PC-9 (cell line): ENCODE measurements at places on chromosomes 16 and 17. TPM values are rescaled to one million over a fixed set of nuclear protein-coding genes. Genes with fewer than 3 reads are reported as not detected.

CCL7 gene
- total RNA-seq = not detected in 2 replicates

RNU2-1 gene
- total RNA-seq = 4,274 and 6,356 TPM in 2 replicates

ABCC6 gene
- total RNA-seq = 1.7 and 2.8 TPM in 2 replicates

KIF18B gene
- total RNA-seq = 48.2 and 58.5 TPM in 2 replicates

DNA sequence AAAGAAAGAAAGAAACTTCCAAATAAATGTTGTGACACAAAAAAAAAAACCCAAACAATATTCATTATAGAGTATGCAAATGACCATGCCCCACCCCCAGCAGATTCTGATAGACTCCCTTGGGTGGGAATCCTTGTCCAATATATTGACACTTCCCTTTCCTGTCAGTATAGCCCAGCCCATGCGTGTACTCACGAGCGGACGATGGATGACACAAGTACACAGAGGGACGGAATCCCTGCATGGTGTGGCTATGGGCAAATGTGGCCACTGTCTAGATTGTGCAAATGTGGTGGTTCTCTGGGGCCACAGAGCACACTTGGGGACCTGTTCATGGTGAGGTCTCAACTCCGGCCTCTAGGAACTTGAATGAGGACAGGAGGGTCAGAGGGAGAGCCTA lies 3.1 kb downstream of the RAB37 start:
- peaks cover 18% of the 10 kb centered on the region for H3K27me3 ChIP-seq
- no peak for DNase-seq
- H3K4me1 ChIP-seq = peaks cover 40% of the 10 kb centered on the region

DNA sequence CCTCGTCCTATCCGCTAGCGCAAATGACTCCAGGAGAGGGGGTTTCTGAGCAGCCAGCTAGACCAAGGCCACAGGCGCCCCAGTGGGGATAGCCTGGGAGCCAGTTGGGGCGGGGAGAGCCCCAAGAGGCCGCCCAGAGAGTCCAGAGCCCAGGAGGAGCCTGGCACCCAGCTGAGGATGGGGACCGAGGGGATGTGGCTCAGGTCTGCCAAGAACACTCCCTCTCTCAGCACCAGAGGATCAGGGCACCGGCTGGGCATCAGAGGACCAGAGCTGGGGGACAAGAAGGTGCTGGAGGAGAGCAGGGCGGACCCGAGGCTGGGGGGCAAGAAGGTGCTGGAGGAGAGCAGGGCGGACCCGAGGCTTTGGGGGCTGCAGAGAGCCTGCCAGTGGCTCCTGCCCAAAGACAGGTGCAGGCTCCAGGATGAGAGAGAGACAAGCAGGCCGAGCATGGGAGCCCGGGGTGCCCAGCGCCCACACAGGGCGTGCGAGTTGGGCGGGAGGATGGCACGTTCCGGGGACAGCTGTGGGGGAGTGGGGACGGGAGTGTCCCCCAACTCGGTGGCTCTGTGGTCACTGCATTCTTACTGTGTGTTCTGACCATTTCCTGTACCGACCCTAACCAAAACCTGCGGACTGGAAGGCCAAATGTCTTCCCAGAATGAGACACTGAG lies 39.4 kb downstream of the TIMM22 start:
- no peaks in the 10 kb centered on the region for H3K36me3 ChIP-seq
- H3K27me3 ChIP-seq = no peaks in the 10 kb centered on the region
- no peak overlapping the region for H3K4me3 ChIP-seq
- DNase-seq = no peak
- H3K27ac ChIP-seq = no peak overlapping the region
- H3K4me1 ChIP-seq = no peaks in the 10 kb centered on the region
